ENCODE measurements at places on chromosomes 3 and 15.

- no peak for DNase-seq
Observed at GRCh38 chr3:112059497-112059896, 25.0 kb downstream of the TMPRSS7 start.

DNA sequence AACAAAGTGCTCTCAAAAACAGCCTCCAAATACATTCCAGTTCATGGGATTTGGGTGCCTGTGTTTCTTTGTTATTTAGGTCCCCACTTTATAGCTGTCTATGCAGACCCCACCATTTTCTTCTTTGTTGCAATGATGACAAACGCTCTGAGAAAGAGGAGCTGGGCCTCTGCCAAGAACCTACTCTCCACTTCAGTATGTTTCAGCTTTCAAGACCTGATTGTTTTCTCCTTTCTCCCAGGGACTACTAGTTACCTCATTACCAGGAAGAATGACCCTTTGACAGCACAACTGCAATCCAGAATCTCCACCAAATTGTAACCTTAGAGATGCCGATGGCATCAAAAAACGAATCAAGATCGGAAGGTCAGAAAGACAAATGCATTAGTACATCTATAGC lies 236.8 kb downstream of the MEIS2 start:
- DNase-seq, result no peak

DNA sequence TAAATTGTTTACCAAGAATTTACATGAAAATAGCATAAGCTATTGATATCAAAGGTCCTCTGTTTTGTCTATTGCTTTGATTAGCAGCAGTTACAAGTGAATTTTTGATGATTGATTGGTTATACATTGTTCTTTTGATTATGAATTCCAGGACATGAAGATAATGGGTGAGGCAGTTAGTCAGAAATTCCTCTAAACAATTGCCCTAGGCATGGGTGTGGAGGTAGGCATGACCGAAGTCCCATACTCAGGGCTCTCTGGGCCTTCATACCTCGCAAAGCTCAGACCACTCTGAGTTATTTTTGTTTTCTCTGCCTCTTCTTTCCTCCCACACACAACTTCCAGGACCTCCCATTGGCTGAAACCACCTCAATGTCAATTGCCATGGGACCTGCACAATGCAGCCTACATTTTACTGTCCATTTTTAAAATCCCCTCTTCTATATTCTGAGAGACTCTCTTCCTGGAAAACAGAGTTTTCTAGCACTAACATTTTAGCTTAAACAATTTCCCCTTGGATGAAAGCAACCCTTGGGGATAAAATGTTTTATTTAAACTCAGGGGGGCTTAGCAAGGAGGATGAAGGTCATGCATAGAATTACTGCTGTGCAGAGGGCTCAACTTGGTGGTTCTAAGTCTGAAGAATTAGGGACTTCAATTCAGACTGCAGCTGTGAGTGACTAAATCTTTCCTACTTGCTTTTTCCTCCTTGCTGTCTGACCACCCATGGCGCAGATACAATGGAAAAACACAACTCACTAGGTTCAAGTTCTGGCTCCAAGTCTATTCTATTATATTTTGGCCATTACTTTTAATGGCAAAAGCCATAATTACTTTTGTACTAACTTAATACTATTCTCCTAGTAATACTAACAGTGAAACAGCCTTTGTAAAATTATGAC lies 594.8 kb downstream of the NTRK3 start:
- DNase-seq, result no peak

- no peak for DNase-seq
Observed at GRCh38 chr3:81763001-81763400, 1.6 kb upstream of the GBE1 start.

GRCh38 chr3:112889357-112889756 lies 42.7 kb upstream of the CD200R1L start:
- DNase-seq, result no peak

DNA sequence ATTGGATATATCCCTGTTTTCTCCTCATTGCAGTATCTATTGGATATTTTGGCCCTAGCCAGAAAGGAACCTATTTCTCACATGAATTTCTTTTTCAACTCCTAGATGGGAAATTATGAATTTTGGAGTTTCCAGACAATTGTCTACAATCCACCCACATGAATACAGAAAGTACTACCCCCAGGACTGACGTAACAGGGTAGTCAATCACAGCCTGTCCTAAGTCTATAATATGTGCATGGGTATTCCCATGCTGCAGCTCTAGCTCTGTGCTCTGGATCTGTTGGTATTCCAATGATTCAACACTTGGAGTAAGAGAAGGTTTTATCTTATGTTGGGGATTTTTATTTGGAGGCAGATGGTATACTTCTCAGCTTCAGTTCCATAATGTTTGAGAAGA lies 393.1 kb upstream of the ARRDC4 start:
- DNase-seq, result no peak

GRCh38 chr3:43017004-43017403 lies 37.9 kb downstream of the GASK1A start:
- no peak for DNase-seq

DNA sequence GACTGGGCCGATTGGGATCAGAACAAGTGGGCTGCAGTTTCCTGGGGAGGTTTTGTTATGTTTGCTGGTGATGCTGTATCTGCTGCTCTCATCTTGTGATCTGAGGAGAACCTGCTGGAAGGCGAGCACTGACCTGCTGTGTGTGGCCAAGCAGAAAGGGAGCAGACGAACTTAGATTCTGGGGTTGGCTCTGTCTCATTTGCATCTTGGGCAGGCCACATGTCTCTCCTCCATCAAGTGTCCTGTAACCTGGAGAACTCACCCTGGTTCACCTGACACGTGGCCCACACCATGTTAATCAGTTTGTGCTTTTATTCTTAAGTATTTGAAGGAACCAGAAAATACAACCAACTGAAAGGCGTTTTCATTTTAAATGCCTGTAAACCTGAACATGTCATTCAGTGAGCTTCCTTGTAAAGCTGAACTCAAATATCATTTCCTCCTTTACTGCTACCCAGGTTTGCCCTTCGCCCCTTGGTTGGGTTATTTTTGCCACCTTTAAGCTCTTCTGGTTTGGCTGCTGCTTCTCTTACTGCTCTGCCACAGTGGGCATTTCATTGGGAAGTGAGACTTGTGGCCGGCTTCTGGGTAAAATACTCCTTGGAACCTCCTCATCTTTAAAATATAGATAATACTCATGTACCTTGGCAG lies 33.5 kb upstream of the TRAK1 start:
- no peak for DNase-seq

DNA sequence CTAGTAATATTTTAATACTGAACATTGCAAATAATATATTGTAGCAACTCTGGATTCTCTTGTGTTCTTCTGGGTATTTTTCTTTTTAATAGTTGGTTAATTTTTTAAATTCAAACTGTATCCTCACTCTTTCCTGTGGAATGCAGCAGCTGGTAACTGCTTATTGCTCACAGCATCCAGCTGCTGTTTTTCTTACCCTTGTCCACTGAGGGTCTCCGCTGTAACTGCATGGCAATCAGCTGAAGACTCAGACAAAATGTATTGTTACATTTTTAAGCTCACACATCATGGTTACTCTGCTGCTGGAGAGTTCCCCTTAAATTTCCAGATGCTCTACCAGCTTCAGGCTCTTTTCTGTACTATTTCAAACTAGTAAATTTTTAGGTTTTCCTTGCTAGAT lies 227.6 kb downstream of the MBNL1 start:
- DNase-seq, result no peak

DNA sequence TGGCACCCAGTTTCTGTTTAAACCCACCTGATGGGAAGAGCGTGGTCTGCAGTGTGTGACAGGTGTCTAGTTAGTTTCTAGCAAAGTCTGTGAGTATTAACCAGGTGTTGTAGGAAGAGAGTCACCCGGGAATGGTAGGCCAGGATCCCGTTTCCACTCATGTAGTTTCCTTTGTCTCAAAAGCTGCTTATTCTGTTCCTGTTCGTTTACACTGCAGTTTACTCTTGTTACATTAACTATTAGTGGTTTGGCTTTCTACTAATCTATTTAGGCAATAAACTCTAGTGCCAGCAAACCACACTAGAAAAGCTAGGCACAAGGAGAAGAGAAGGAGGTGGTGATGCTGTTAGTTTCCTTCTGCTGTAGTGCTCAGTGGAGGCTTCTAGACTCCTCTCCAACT lies 32.7 kb downstream of the WDR76 start:
- no peak for DNase-seq

GRCh38 chr3:134018406-134018805 lies 11.3 kb downstream of the SLCO2A1 start:
- no peak for DNase-seq

DNA sequence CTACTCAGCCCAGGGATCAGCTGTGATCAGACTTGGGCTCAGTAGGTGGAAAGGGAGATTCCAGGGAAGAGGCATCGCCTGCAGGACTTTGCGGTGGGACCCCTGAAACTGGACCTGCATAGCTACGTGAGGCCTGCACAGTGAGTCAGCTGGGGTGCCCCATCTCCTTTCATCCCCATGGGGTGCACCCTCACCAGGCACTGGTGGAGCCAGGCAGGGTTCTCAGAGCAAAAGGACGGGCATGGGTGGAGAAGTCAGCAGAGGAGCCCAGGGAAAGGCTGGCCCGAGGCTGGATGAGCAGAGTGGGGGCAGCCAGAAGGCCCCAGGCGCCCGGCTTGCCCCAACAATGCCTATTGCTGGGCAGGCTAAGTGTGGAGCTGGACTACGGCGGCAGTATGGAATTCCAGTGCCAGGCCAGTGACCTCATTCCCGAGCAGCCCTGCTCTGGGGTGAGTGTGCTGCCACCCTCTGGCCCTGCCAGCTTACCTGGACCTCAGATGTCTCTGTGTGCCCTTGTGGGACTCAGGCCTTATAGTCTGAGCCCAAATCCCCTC lies 19.7 kb downstream of the ACAA1 start:
- DNase-seq, result no peak

- no peak for DNase-seq
Observed at GRCh38 chr15:69224383-69224782, 63.9 kb downstream of the GLCE start.

DNA sequence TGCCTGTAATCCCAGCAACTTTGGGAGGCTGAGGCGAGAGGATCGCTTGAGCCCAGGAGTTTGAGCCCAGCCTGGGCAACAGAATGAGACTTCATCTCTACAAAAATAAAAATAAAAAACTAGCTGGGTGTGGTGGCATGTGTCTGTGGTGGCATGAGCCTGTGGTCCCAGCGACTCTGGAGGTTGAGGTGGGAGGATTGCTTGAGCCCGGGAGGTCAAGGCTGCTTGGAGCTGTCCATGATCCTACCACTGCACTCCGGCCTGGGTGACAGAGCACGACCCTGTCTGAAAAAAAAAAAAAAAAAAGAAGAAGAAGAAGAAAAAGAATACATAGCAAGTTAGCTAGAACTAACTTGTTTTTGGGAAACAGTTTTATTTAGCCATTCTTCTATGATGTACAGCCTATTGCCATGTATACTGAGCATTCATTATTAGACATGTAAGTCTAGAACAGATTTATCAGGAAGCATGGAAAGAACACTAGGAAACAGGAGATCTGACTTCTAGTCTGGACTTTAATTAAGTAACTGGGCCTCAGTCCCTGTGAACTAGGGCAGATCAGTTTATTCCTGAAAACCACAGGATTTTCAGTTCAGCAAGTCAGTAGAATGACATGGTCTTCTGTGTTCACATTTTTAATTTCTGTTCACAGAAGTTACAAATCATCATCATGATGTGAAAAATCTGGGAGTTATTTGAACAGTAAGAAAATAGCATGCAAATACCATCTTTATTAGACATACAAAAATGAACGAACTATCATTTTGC lies 65.5 kb downstream of the KAT2B start:
- no peak for DNase-seq

GRCh38 chr3:12984023-12984823 lies 89.0 kb downstream of the IQSEC1 start:
- DNase-seq, result peak; percentile 69

- DNase-seq, result no peak
Observed at GRCh38 chr3:115876876-115877614, 253.7 kb downstream of the GAP43 start.

- no peak for DNase-seq
Observed at GRCh38 chr15:80974914-80975313, 14.7 kb downstream of the MESD start.

DNA sequence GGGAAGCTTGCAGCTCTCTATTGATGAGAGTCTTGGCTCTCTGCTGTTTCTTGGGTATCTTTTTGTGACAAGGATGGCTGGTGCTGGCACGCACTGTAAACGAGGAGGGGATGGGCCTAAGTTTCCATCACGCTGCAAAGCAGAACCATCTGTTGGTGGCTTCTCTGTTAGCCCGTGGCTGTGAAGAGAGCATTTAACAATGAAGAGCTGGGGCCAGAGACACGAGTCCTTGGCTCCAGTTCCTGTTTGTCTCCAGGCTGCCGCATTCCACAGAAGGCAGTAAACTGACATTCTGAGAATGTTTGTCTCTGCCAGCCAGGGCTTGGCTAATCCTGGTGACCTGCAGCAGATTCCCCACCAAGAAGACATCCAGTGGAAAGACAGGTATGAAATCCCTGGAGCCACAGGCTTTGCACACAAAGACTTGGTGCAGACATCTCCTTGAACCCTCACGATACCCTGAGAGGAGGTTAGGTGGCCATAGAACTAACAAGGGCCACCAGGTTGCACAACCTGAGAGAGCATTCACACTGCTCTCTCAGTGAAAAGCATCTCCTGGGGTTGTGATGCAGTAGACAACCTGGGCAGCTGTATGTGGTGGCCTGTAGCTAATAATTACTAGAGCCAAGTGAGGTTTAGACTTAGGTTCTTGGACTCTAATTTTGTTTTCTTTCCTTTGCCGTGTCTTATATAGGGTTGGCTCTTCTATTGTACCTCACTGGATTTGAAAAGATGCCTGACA lies 130.9 kb downstream of the ASB7 start:
- no peak for DNase-seq

- no peak for DNase-seq
Observed at GRCh38 chr3:177599326-177599725, 402.0 kb upstream of the TBL1XR1 start.

GRCh38 chr3:194284351-194284750 lies 66.8 kb downstream of the CPN2 start:
- DNase-seq, result no peak

GRCh38 chr3:137992592-137992991 lies 17.4 kb upstream of the CLDN18 start:
- no peak for DNase-seq

GRCh38 chr15:90479656-90480055 lies 50.1 kb upstream of the CRTC3 start:
- DNase-seq, result no peak

DNA sequence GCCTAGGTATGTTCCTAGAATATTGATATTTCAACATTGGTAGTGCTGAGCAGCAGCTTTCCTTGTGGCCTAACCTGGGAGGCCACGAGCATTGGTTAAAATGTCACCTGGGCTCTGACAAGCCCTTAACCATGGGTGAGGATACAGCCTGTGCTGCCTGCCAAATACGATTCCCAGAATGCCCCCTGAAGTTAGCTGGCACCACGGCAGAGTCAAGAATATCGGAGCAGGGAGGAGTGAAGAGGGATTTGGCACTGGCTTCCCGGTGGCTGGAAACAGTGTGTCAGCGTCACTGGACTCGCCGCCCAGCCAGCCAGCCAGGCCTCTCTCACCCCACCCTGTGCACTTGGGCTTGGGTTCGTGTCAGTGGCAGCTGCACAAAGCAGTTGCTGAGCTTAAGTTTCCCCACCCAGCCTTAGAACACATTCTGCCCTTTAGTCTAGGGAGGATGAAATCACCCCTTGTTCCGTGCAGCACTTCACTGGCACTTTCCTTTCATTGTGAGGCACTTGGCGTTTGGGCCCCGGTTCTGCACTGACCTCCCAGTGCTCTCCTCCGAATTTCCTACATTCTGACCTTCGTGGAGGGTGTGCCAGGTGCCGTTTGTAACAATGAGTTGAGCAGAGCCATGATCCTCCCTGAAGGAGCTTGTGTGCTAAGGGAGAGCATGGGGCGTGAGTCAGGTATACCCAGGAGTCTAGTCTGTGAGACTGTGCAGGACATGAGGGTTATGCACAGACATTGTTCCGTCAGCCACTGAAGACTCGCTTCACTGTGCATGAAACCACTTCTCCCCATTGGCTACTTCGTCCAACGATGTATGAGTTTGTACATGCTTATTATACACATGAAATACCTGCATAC lies 152.8 kb upstream of the BHLHE40 start:
- DNase-seq, result no peak

Data from activated naive CD4-positive, alpha-beta T cell treated with anti-CD3 and anti-CD28 coated beads, Interleukin-2, amount 50 U/mL, for 16 hours (primary cell).